GM23338 (cell line): ENCODE measurements at places on chromosomes 16 and 17. TPM values are rescaled to one million over a fixed set of nuclear protein-coding genes. Genes with fewer than 3 reads are reported as not detected.

Gene SDK2
- total RNA-seq, result 3.7 and 5.1 TPM in 2 replicates

Gene KRT31
- total RNA-seq, result not detected in 2 replicates

Gene CDH3
- 197 and 210 TPM in 2 replicates for total RNA-seq

Gene KIF18B
- 27.1 and 28.4 TPM in 2 replicates for total RNA-seq

Gene SMIM36
- total RNA-seq, result not detected in 2 replicates

Gene OR3A3
- not detected in 2 replicates for total RNA-seq

Gene SRR
- 5.4 and 11.0 TPM in 2 replicates for total RNA-seq

Gene MMP28
- not detected in 2 replicates for total RNA-seq

Gene ADAD2
- 1.5 and 4.5 TPM in 2 replicates for total RNA-seq

Gene SLC47A1
- total RNA-seq, result 1.9 and 4.5 TPM in 2 replicates

Gene KRT12
- total RNA-seq, result not detected in 2 replicates

Gene ANKS4B
- total RNA-seq, result 0.04 and 0.07 TPM in 2 replicates

Gene TMC5
- total RNA-seq, result 1.7 and 2.3 TPM in 2 replicates

Gene OXLD1
- total RNA-seq, result 46.0 and 76.2 TPM in 2 replicates

Gene TMEM204
- total RNA-seq, result 0.14 TPM in 1 of 2 replicates, not detected in the other
